ENCODE measurements at places on chromosomes 2 and 18.

DNA sequence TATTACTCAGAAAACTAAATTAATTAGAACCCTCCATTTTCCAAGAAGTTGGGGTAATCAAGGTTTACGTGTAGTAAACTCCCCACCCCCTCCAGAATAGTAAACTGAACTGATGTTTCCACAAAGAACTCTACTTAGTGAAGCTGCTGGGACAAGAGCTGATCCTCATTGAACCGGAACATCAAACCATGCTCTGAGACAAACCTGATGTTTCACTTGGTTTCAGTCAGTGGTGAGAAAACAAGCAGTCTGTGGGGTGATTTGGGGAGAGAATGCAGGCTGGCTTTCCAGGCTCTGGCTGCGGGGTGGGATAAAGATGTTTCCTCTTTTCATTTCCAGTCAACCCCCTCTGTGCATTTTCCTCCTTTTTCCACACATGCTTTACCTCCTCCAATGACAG lies 38.2 kb downstream of the CELF4 start:
- no peak for DNase-seq

- no peak for DNase-seq
These were observed 71.1 kb upstream of the CTLA4 start for GRCh38 chr2:203796248-203797010.

DNA sequence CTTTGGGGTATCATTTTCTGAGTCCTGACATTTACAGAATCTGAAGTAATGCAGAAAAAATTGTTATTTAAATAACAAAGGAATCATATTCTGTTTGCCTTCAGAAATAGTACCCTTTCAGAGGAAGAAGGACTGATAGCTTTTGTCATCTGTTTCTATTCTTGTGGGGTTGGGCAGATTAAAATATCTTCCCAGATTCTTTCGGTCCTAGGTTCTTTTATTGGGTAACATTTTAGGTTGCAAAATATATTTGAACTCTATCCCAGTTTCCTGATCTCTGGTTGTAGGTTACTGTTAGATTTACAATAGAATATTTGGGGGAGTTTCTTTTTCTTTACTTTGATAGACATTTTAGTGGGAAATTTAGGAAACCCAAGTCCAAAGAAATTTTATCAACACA lies 550.5 kb downstream of the SPAG16 start:
- no peak for DNase-seq

DNA sequence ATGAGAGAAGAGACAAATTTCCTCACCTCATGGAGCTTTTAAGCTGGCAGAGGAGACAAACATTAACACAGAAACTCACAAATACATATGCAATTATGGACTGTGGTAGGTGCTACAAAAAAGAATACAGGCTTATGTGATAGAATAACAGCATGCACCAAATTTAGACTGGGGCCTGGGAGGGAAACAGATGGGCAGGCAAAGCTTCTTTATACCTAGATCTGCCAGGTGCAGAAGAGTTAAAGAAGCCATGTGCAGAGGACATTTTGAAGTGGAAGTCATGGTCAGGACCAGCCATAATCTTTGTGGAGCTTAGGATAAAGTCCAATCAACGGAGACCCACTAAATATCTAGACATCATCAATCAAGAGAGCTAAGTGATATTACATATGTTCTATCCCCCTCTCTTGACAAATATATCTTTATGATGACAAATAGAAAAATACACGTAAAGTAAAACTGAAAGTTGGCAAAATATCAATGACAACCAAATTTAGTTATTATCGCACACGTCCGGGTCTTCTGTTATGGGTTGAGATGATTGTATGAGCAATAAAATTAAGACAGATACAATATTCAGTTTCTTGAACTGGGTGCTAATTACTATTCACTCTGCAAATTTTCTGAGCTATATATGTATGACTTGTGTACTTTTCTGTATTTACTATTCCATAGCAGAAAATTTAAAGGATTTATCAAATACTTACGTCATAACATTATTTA lies 44.1 kb downstream of the CD28 start:
- no peak for DNase-seq

GRCh38 chr2:57990118-57990725 lies 56.4 kb upstream of the VRK2 start:
- DNase-seq = no peak

- no peak for DNase-seq
These were observed 1474.0 kb upstream of the ACVR2A start for GRCh38 chr2:146370826-146371225.

DNA sequence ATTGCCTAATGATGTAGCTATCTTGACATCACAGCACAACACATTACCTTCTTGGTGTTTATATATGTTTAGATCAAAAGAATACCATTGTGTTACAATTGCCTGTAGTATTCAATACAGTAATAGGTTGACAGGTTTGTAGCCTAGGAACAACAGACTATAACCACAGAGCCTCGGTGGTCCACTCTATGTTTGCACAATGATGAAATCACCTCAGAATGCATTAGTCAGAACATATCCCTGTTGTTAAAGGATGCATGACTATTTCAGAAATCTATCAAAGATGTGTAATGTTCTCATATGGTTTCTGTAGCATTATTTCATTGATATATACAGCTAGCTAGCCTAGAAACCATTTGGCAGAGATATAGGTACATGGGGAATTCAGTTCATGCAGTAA lies 8.9 kb downstream of the METTL5 start:
- no peak for DNase-seq

DNA sequence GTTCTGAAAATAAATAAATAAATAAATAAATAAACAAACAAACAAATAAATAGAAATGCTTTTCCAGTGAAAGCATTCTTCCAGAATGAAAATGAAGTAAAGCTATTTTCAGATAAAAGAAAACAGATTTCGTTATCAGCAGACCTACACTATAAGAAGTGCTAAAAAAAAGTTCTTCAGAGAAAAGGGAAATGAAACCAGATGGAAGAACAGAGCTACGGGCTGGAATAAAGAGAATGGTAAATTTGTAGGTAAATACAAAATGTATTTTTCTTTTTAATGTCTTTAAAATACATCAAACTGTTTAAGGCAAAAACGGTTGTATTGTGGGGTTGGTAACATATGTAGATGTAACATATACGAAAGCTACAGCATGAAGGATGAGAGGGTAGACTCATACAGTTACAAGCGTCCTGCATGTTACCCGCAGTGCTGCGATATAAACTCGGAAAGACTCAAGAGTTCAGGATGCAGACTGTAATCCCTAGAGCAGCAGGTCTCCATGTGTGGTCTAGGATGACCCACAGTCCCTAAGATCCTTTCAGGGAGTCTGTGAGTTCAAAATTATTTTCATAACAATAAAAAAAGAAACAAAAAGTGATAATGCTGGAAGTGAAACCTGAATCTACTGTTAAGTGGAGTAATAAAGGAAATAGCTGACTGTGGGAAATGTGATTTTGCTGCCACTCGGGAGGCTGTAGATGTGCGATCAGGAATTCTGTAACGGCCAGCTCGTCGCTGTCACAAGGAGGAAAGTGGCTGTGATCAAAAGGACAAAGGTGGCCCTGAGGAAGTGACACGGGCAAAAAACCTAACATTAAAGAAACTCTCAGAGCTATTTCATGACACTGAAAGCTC lies 5.3 kb upstream of the RAB12 start:
- DNase-seq = no peak

GRCh38 chr18:23671564-23671963 lies 8.9 kb upstream of the ANKRD29 start:
- DNase-seq = no peak

DNA sequence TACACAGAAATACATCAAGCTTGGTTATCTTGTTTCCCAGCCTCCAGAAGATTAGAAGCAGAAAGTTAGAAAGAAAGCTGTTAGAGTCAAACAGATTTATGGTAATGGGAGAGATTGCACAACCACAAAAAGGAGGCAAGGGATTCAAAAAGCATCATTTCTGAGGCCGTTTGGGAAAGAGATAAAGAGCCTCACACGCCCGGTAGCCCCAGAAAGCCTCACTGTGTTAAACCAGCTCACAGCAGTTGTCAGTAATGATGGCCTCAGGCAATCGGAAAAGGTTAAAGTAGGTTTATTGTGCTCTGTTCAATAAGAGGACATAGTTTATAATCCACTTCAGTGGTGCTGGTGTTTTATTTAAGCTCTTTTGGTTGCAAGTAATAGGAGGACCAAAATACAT lies 111.3 kb downstream of the DCC start:
- no peak for DNase-seq

DNA sequence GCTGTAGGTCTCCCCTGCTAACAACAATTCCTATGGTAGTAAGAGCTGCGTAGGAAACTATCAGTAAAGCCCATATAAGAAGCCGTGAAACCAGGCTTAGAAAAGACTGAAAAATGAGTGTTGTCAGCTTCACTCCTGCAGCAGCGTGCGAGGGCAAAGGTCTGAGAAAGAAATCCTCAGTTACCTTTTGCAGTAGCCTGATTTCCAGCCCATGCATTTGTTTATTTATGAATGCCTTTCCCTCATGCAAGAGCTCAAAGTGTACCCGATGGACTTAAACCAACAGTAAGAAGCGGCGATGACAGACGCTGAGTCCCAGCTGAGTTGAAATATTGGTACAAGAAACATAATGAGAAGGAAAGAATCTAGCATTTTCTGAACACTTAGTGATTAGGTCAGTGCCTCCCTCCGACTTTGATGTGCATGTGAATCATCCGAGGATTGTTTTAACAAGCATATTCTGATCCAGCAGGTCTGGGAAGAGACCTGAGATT lies 15.0 kb upstream of the POLI start:
- DNase-seq = no peak

DNA sequence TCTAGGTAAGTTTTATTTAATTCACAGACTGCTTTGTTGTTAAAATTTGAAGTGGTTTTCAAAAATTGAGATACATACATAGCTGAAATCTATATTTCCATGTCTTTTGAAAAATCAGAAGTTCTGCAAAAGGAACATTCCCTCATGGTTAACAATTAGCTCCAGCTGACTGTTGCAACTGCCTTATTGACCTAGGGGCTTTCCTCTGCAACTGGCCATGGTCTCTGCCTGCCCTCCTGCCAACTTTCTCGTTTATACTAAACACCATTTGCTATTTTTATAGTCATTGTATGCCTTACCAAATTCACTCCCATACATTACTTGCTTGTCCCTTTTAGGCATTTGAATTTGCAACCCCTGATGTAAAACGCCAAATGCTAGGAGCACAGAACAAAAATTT lies 107.2 kb downstream of the PID1 start:
- DNase-seq = no peak

- DNase-seq = no peak
These were observed 11.9 kb upstream of the TMEM182 start for GRCh38 chr2:102749938-102750337.

DNA sequence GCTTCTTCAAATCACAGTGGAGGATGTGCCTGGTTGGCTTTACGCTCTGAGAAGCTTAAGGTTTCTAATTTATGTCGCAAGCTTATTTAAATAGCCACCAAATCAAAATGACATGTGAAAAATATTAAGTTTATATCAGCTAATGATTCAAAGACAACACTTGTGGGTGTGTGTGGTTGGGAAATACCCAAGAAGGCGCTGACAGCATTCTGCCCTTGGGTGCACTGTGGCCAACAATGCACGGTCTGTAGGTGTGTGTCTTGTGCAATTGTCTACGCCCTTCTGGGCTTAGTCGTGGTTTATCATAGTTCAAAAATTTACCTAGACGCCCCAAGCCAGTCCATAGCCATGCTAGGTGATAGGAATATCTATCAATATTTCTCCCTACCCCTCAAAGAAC lies 60.9 kb downstream of the KCTD1 start:
- DNase-seq = no peak

- no peak for DNase-seq
These were observed 256.7 kb downstream of the HDAC4 start for GRCh38 chr2:239143858-239144712.

GRCh38 chr2:193476171-193476800 lies 1281.6 kb upstream of the TMEFF2 start:
- no peak for DNase-seq

- no peak for DNase-seq
These were observed 3.2 kb downstream of the DSEL start for GRCh38 chr18:67513280-67513679.

DNA sequence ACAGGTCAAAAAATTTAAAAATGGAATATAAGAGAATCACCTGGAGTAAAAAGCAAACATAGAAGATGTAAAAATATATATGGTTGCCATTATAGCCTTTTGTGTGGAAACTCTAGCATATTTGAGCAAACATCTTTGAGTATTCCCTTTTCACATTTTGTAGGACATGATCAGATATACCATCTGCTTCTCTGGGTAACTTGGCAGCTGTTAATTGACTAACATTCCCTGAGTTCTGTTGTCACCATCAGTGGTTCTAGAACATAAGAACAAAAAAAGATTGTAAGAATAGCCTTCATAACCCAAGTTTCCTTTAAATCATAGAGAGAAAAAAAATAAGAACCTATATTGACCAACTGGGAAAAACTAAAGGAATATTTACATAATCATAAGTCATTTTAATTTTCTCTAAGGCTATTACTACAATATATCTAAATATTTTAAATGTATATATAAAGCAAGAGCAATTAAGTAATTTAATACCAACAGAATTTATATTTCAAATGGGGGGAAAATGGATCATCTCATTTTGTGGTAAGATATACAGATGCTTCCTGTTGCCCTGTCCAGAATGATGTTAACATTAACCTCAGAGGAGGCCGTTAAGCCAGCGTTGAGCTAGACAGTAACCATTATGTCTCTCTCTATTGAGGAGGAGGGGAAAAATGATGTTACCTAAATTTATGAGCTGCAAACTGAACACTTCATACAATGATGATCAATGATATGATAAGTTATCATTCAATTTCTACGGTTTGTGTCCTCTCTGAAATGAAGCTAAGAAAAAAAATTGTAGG lies 9.8 kb upstream of the INO80D start:
- no peak for DNase-seq

- no peak for DNase-seq
These were observed 537 bp upstream of the STAT4 start for GRCh38 chr2:191151331-191151730.

All from omental fat pad (tissue), 4 donors.